ENCODE measurements at places on chromosomes 3 and 15. TPM values are rescaled to one million over a fixed set of nuclear protein-coding genes. Genes with fewer than 3 reads are reported as not detected.
A peak's percentile ranks its signal among the peaks of the same experiment; 100 is the strongest.

Gene GLCE
- total RNA-seq: 16.3 TPM

Gene ZNF619
- 13.7 TPM for total RNA-seq

Gene PTH1R
- 3.7 TPM for total RNA-seq

Gene ARPP21
- total RNA-seq: 0.68 TPM

Gene ERICH6
- total RNA-seq: not detected

GRCh38 chr3:17709236-17709810, 33.1 kb downstream of the TBC1D5 start:
- H3K27me3 ChIP-seq: no peaks in the 10 kb centered on the region
- H3K4me1 ChIP-seq: no peaks in the 10 kb centered on the region
- DNase-seq: no peak
- H3K27ac ChIP-seq: no peak overlapping the region
- H3K36me3 ChIP-seq: peaks cover 9% of the 10 kb centered on the region

- H3K27ac ChIP-seq: no peak overlapping the region
- H3K4me3 ChIP-seq: no peak overlapping the region
- peaks cover 5% of the 10 kb centered on the region for H3K4me1 ChIP-seq
- DNase-seq: peak; percentile 51
- peaks cover 37% of the 10 kb centered on the region for H3K27me3 ChIP-seq
- H3K36me3 ChIP-seq: no peaks in the 10 kb centered on the region
These were observed 20.4 kb downstream of the ARPP21 start for GRCh38 chr3:35659768-35660167.

DNA sequence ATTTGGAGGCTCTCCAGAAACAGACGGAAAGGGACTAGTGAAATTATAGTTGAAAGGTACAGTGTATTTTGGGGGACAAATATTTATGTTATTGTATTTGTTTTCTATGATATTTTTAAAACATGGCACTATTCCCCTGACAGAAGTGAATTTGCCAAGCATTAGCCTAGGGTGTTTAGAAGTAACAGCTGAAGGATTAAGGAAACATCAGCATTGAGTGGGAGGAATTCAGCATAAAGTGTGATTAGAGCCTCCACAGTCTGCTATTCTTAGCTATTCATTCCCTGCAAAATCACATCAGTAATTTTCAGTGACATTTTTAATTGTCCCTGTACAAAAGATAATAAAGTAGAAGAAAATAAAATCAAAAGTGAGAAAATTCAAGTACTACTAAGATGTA, 231.4 kb downstream of the ROBO2 start:
- no peak overlapping the region for H3K4me3 ChIP-seq
- no peak for DNase-seq
- no peak overlapping the region for H3K27ac ChIP-seq
- H3K36me3 ChIP-seq: no peaks in the 10 kb centered on the region
- H3K4me1 ChIP-seq: no peaks in the 10 kb centered on the region

DNA sequence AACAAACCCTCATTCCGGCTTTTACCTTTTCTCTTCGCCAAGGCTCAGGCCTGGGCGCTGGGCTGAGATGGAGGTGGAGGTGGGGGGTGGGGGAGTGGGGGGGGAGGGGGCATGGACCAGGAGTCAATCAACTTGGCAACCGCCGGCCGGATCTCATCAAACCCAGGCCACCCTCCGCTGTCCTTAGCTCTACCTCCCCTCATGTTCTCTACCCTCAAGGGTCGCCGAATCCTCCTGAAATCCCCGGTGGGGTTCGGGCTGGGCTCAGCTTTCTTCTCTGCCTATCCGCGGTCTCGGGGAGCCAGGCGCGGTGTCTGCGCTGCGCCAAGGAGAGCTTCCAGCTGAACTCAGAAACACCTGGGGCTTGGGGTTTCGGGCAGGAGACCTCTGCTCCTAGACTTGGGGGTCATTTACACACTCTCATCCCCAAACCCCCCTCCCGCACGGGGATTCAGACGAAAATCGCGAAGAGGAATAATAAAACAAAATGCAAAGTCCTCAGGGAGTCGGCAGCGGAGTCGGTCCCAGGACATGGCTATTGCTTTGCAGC, 2.5 kb downstream of the ONECUT1 start:
- H3K36me3 ChIP-seq: no peaks in the 10 kb centered on the region
- H3K27ac ChIP-seq: no peak overlapping the region
- H3K4me1 ChIP-seq: peaks cover 27% of the 10 kb centered on the region
- H3K4me3 ChIP-seq: peak overlapping the region; percentile 22
- H3K27me3 ChIP-seq: peaks cover 98% of the 10 kb centered on the region

DNA sequence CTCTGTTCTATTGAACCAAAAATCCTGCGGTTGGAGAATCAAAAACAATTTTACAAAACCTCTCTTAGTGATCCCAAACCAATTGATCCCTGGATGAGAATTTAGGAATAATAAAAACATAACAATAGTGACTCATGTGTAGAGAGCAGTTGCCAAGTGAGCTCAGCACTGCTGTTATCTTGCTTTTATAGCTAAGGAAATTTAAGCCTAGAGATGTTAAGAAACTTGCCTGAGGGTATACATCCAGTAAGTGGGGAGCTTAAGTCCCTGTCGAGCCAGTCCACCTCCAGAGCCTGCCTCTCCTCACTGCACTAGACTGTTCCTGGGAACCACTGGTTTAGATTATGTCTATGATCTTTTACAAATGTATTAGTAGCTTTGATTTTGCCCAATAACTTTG, 358.4 kb upstream of the LMCD1 start:
- no peaks in the 10 kb centered on the region for H3K4me1 ChIP-seq
- no peak overlapping the region for H3K4me3 ChIP-seq
- no peak overlapping the region for H3K27ac ChIP-seq
- no peaks in the 10 kb centered on the region for H3K36me3 ChIP-seq
- DNase-seq: no peak

DNA sequence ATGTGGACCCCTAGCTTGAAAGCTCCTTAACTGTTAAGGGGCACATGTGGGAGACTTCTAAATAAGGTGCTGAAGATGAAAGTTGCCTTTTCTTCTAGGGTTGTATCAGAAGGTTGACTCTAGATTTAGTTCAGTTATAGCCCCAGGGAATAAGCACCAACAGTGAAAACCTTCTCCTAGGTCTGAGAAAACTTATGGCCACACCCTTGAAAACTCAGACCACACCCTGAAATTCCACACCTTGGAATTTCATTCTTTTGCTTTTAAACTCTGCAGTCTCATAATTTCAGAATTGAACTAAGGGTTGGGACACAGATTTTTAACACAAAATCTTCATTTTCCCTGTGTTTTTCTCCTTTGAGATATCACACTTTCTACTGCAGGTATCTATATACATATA, 355.8 kb upstream of the IL12A start:
- no peak overlapping the region for H3K27ac ChIP-seq
- H3K4me1 ChIP-seq: peaks cover 11% of the 10 kb centered on the region
- no peaks in the 10 kb centered on the region for H3K27me3 ChIP-seq
- no peak overlapping the region for H3K4me3 ChIP-seq
- no peak for DNase-seq
- no peaks in the 10 kb centered on the region for H3K36me3 ChIP-seq

GRCh38 chr15:101019366-101019896, 100.3 kb downstream of the LRRK1 start:
- DNase-seq: peak; percentile 28
- H3K36me3 ChIP-seq: no peaks in the 10 kb centered on the region
- no peak overlapping the region for H3K27ac ChIP-seq
- H3K4me1 ChIP-seq: no peaks in the 10 kb centered on the region

All from endodermal cell (in vitro differentiated cells).